Gastrocnemius medialis (tissue), 4 donors: ENCODE measurements at places on chromosomes 2 and 18.
A peak's percentile ranks its signal among the peaks of the same experiment; 100 is the strongest.

DNA sequence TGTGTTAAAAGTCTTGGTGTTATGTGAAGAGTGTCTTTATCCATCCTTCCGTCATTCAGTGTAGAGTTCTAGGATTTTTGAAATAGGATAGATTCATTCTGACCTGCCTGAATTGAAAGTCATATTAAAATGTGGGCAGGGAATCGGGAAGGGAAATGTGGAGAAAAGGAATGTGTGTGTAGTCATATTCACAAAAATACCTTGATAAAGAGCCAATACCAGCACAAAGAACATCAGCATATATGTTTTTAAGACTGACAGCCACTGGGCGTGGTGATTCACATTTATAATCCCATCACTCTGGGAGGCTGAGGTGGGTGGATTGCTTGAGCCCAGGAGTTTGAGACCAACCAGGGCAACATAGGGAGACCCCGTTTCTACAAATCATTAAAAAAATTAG is 188.1 kb downstream of the CAMKMT start:
- no peak for DNase-seq

DNA sequence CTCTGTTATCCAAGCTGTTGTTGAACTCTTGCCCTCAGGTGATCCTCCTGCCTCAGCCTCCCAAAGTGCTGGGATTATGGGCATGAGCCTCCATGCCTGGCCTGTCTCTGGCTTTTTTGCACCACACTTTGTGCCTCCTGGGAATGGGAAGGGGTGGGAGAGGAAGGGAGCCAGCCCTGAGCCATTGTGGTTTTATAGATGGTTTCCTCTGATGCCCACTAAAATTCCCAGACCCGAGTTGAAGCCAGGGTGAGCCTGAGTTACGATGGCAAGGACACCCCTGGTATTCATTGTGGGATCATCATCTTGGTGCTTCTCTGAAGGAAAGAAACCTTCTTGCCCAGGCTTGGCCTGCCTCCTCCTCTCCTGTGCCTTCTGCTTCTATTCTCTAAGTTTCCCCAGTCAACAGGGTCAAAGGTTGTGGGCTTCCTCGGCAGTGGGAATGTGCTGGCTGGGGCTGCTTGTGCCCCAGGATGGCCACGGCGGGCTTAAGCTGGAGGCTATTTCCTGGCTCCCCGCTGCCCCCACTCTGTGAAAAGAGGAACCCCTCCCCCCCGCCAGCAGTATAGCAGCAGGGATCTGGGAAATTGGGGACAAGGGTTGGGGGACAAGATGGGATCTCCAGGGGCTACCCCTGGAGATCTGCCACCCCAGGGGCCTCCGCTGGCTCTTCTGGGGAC is 106.2 kb downstream of the STPG4 start:
- DNase-seq, result no peak

DNA sequence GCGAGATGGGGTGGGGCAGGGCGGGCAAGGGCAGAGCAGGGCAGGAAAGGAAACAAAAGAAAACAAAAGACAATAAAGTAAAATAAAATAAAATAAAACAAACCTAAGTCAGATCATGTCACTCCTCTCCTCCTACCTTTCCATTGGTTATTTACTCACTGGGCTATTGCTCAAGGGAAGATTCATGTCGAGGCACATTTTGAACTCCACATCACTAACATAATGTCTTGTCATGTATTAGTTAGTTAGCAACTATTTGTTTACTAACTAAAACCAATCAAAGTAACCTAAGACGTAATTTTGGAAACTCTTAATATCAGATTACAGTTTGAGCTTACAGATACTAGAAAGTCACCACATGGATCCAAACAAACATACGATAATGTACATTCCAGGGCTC is 2.2 kb downstream of the C1D start:
- no peak for DNase-seq

- no peak for DNase-seq
These were observed 1.3 kb downstream of the B4GALT6 start for GRCh38 chr18:31683106-31683505.

DNA sequence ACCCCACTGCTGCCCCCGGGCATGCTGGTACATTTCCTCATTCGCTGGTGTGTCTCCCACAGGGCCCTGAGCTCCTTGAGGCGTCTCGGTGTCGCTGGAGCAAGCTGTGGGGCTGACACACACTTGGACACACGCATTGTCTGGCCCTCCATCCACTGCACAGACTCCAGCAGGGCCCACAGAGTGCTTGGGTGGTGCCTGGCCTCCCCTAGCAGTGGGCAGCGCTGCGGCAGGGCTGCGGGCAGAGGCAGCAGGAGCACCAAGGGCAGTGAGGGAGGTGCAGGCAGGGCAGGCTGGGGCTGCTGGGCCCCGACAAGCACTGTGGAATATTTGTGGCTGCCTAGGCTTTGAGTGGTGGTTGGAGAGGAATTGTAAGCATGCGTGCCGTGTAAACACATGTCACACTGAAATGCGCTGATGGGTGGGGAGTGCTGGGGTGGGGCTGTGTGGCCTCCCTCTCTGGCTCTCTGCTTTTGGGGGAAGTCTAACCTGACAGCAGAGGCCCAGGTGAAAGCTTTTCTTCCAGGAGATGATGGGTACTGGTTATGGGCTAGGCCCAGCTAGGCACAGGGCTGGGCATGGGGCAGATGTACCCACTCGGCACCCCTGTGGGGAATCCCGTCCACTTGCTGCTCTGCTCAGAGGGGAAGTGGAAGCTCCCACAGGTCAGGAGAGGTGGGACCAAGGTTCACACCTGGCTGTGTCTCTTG is 55.5 kb upstream of the HS6ST1 start:
- no peak for DNase-seq

GRCh38 chr2:150413366-150413765 is 74.1 kb downstream of the RND3 start:
- DNase-seq, result no peak

- DNase-seq, result no peak
These were observed 1.1 kb downstream of the KANSL1L start for GRCh38 chr2:210170196-210170445.

GRCh38 chr2:218028562-218029348 is 26.0 kb upstream of the TNS1 start:
- DNase-seq, result no peak

DNA sequence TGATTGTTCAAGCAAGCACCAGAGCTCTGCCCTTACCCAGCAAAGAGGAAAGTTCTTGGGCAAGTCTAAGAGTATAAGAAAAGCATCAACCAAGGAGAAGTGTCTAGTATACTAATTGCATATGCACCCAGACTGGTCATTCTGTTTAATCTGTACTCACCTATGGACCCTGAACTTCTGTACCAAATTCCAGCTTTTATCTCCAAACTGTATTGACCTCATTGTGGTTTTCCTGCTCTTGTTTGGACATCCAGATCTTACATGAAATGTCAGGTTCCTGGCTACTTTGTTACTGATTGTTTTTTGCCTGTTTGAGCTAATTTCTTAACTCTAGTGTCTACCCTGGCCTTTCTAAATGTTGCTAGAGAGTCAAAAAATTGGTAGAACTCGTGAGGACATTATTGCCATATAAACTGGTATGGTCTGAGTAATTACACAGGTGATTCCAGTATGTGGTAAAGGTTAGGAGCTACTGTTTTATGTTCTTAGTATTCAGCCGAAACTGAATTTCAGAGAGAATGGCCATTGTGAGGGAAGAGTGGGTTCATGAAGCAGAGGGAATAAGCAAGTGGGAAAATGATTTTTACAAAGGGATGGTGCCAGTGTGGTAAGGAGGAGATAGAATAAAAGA is 146.3 kb downstream of the HNMT start:
- no peak for DNase-seq

DNA sequence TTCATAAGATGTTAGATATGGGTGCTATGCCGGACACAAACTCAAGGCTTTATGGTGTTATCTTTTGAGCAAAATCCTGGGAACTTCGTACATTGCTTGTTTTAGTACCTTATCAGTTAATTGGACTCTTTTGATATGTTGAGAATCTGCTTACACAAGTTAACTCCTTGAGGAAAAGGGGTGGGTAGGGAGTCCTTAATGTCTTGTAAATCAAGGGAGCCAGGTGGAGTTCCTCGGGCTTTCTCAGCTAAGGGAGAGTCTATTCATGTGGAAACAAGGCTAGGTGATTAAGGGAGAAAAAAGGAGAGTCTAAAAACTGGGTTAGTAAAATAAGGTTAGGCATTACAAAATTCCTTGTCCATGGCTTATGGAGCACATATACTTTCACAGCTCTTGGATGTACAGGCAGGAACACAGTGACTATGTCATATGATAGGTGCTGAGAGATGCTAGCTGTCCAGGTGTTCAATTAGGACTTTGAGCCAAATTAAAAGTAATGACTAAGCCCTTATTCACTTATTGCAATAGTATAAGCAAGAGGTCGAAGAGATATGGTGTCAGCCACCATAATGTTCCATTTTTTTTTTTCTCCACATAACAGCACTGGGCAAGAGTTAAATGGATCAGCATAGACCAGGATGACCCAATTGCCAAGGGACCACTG is 59.5 kb upstream of the DYNAP start:
- DNase-seq, result no peak

DNA sequence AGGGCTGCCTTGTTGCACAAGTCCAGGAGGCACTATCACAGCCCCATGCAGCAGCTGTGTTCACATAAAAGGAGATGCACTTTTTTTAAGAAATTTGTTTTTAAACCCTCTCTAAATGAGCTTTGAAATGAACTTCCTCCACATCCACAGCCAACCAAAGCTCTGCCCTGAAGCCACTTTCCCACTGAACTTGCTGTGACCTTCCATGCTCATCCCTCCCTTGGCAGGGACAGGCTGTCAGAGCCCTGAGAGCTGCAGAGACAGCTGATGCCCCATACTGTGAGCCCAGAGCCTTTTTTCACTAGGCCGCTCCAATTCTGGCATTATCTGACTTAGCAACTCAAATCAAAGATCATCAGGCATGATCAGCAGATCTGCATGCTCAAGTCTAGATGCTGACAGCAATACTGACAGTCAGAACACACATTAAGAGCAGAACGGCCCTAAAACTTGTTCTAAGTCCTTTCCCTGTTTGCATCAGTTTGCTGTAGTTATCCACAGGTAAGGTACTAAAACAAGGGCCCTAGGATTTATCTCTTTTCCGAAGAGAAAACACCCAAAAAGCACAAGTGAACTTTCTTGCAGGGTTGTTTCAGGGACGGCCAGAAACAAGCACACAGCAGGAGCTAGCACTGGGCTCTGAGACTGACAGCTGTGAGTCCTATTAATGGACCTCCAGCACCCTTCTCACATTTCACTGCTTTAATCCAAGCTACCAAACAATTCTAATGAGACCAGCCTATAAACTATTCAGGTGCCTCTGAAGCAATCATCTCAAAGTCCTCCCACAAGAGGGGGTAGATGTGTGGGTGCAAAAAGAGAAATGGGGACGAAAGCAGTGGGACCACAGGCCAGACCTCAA is 34.9 kb downstream of the RNU4ATAC start:
- DNase-seq, result peak; percentile 83

DNA sequence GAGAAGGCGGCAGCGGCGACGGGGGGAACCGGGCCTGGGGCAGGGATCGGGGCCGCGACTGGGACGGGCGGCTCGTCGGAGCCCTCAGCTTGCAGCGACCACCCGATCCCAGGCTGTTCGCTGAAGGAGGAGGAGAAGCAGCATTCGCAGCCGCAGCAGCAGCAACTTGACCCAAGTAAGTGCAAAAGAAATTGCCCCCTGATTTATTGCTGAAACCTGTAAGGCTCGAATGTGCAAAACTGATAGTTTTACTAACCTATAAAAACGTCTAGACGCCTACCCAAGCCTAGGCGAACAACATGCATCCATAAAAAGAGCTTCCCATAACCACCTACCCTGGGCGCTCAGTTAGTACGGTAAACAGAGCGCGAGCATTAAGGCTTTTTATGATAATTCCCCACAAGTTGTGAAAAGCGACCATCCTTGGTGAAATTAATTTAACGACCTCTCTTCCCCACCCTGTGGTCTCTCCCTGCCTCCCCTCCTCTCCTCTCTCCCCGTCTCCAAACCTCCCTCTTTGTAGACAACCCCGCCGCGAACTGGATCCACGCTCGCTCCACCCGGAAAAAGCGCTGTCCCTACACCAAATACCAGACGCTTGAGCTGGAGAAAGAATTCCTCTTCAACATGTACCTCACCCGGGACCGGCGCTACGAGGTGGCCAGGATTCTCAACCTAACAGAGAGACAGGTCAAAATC is 1.0 kb downstream of the HOXD9 start:
- no peak for DNase-seq

DNA sequence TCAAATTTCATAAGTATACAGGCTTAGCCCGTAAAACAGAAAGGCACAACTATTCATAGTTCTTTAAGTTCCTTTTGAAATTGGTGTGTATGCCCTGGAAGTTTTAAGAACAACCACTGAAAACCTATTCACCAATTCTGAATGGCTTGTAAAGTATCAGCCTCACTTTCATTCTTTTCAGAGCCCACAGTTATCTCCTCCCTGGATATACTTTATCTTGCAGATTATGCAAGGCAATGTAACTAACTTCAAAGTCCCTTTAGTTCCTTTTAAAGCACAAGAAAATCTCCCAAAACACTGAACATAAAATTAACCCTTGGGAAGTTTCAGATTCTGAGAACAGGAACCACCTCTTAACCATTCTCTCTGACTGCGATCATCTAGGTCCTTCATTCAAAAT is 1.1 kb downstream of the STRN start:
- DNase-seq, result no peak

GRCh38 chr2:209423562-209424198 is at the start of gene MAP2:
Gene MAP2, plus strand, starts transcription at chr2:209424047. Its CDS starts 229,124 bp downstream, at chr2:209653171.
- DNase-seq, result peak; percentile 40

GRCh38 chr2:114082731-114083433 is 193.0 kb downstream of the ACTR3 start:
- DNase-seq, result no peak

DNA sequence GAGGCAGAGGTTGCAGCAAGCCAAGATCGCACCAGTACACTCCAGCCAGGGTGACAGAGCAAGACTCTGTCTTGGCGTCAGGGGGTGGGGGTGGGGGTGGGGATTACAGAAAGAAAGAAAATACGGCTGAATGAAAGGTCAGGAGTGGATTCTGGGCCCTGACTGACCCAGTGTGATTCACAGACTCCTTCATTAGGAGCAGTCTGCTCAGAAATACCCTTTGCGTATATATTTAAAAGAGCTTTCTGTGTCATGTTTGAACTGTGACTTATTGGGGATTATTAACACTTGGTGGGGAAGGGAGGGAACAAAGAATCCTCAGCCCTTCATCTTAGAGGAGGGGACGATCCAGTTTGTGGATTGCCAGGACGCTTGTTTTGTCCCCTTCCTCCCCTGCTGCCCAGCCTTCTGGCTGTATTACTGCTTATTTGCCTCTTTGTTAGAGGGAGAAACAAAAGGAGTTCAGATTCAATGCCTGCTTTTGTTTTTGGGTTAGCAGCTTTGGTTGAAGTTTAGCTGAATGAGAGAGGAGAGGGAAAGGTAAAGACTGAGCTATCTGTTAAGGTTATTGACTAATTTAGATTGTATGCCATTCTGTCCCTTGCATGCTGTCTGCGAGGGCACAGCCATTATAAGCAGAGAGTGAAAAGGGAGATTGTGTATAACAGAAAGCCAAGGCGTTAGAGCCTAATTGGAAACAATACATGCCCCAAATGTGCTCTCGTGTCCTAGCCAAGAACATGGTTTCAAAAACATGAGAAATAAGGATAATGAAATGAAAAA is 118.3 kb downstream of the FMNL2 start:
- DNase-seq, result no peak

DNA sequence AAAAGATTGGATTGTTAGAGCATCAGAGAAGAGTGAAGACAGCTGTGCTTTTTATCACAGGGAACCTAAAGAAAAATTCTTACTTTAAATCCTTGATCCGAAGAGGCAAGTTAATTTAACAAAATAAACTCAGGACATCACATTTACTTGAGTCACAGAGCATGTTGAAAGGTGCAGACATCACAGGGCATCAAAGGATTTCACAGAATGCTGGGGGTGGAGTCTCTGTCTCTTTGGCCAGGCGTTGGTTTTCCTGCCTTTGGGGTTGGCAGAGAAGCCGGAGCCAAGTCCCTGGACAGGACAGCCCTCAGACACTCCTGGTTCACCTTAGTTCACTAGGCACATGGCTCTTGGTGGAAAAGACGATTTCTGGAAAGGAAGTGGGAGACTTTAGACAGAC is 56.3 kb downstream of the SH3RF3 start:
- DNase-seq, result peak; percentile 92
